ENCODE measurements at places on chromosomes 13 and 19. TPM values are rescaled to one million over a fixed set of nuclear protein-coding genes. Genes with fewer than 3 reads are reported as not detected.

DNA sequence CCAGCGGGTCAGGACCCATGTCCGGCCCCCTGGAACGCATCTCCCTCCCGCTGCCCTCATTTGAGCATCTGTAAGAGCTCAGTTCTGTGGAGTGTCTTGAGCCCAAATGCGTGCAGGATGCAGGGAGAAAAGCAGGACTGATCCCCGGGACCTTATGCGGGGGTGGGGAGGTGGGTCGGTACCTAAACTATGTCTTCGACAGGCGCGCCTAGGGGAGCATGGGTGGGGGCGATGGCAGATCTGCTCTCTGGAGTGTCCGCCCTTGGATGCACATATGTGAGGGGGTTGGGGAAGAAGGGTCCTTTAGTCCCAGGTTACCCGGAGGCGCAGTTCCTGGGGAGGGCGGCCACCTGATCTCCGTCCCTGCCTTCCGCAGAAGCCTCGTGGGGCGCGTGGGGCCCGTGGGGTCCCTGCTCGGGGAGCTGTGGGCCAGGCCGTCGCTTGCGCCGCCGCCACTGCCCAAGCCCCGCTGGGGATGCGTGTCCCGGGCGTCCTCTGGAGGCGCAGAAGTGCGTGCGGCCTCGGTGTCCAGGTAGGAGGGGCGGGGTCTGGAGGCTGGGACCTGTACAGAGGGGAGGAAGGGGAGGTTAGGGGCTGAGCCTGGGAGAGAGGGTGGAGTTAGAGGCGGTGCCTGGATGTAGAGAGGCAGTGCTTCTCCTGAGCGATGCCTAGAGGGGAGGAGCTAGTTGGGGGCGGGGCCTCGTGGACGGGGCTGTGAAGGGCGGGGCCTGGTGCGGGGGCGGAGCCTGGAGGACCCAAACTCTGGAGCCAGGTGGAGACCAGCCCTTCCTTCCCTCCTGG, 2.9 kb downstream of the CILP2 start:
- no peak for DNase-seq

DNA sequence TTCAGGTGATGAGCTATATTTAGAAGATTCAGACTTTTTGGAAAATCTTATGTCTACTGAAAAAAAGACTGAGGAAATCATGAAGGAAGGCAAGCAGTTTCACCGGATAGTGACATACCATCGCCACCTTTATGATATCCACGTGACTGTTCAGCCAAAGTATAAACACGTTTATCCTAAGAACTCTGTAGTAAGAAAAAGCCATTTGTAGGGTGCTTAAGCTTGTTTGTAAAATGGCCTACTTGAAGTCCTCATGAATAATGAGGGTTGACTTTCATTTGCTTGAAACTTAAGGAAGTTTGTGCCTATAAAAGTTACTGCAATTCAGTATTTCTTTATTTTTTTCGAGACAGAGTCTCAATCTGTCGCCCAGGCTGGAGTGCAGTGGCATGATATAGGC, 7.8 kb upstream of the TDRD12 start:
- no peak for DNase-seq

- DNase-seq = no peak
These were observed 7.9 kb downstream of the UNC13A start for GRCh38 chr19:17680230-17680722.

GRCh38 chr19:5091018-5091683, 122.2 kb downstream of the KDM4B start:
- no peak for DNase-seq

GRCh38 chr19:13689085-13689484, 75.2 kb upstream of the MRI1 start:
- DNase-seq = no peak

The SULT2A1 gene
- polyA plus RNA-seq = 0.10 TPM

GRCh38 chr13:31797154-31797775, 57.9 kb downstream of the RXFP2 start:
- DNase-seq = no peak

DNA sequence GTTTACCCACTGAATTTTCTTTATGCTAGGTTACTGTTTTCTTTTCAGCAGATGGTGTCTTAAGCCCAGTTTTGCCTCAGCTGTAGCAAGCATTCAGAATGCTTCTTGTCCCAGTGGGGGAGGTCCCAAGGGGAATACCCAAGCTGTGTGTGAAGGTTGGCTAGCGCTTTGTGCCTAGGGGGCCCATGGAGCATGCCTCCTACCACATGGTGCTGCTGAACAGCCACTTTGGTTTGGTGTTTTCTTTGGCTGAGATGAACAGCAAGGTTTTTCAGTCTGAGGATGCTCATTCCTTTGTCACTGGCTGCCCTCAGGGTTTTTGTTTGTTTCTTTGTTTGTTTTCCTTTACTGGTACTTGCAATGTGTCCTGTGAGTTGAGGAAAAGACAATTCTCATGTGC, 99.0 kb downstream of the PCDH20 start:
- DNase-seq = no peak

GRCh38 chr19:45331411-45331810, 8.7 kb upstream of the CKM start:
- no peak for DNase-seq

- no peak for DNase-seq
These were observed 306.3 kb downstream of the DNAJC15 start for GRCh38 chr13:43329702-43330101.

The CYP2A6 gene
- 0.14 TPM for polyA plus RNA-seq

DNA sequence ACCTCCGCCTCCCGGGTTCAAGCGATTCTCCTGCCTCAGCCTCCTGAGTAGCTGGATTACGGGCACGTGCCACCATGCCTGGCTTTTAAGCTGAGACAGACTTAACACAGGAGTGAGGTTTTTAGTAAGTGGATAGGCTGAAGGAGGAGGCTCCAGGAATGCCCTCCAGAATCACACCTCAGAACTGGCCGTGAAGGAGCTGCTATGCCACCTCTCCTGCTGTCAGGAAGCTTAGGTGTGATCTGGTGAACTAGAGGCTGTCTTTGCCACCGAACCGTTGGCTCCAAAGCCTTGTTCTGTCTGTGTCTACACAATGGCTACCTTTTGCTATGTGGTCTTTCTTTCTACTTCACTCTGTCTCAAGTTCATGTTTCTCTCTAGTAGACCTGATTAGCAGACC, 4.2 kb downstream of the PDCD2L start:
- DNase-seq = no peak

The IFNL1 gene
- polyA plus RNA-seq = not detected

- no peak for DNase-seq
These were observed 104.2 kb downstream of the SLITRK6 start for GRCh38 chr13:85694992-85695391.

- no peak for DNase-seq
These were observed 9.9 kb downstream of the PLEKHF1 start for GRCh38 chr19:29675120-29675649.

DNA sequence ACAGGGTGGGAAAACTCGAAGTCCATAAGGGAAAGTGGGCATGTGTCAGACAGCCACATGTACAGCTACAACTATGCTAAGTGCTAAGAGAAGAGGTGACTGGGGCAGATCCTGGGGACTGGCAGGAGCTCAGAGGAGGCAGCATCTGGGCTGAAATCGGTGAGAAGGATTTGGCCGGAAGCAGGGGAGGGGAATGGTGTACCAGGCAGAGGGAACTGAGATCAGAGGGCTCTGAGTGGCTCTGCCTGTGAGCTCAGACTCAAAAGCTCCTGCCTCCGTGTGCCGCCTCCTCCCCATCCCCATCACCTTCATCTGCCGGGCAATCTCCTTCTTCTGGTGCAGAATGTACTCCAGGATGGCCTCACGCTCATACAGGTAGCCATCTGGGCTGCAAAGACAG, 21.8 kb downstream of the NOSIP start:
- DNase-seq = no peak

- DNase-seq = no peak
These were observed 6.3 kb upstream of the LIN7B start for GRCh38 chr19:49107625-49108459.

DNA sequence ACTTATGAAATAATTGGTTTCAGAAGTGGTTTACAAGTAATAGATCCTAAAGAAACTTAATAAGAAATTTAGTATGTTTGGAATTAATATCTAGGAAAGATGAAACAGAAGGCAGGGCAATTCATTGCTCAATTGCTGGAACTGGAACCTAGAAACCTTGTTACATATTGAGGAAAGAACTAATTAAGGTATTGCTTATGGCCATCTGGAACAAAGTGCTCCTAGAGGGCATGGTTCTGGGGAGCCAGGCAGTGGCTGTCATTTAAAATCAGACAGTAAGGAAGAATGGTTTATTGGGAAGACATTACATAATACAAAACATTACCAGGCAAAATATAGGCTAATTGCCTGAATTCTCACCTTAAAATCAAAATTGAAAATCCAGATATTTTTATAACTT, 224.1 kb downstream of the SLITRK6 start:
- no peak for DNase-seq

DNA sequence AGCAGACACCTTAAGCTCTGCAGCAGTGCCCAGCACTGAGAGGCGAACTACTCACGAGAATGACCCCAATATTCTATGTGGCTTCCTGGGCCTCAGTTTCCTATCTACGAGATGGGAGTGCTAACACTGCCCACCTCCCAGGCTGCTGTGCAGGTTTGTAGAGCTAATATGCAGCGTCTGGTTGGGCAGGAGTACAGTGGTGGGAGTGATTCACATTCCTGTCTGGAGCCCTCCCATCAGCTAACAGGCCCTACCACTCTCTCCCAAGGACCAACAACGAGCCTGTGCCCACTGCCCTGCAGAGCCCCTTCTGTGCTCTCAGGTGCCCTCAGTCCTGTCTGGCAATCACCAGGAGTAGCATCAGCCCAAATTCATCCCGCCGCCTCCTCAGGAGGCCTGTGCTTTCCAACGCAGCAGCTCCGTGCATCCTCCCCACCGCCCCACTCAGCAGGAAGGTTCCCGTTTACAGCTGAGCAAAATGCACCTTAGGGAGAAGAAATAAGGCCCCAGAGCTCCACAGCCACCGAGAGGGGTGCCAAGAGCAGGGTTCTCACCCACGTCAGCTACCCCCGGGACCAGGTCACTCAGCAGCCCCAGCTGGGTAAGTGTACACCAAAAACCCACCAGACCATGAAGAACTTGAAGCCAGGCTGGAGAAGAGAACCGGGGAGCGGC, 6.6 kb downstream of the AKT2 start:
- no peak for DNase-seq

The EHD2 gene
- polyA plus RNA-seq = 25.9 TPM

GRCh38 chr19:45779231-45780145, 2.8 kb downstream of the DMPK start:
- no peak for DNase-seq

GRCh38 chr19:44617110-44617880, 3.9 kb downstream of the IGSF23 start:
- DNase-seq = no peak

The ZNF420 gene
- 27.9 TPM for polyA plus RNA-seq

GRCh38 chr19:41792513-41793413, 3.6 kb upstream of the CEACAM3 start:
- DNase-seq = peak; percentile 15
